ENCODE measurements at places on chromosomes 6 and 20. TPM values are rescaled to one million over a fixed set of nuclear protein-coding genes. Genes with fewer than 3 reads are reported as not detected.

- DNase-seq: no peak
Observed at GRCh38 chr20:19320005-19320404, 107.6 kb downstream of the SLC24A3 start.

The MUCL3 gene
- not detected for total RNA-seq

DNA sequence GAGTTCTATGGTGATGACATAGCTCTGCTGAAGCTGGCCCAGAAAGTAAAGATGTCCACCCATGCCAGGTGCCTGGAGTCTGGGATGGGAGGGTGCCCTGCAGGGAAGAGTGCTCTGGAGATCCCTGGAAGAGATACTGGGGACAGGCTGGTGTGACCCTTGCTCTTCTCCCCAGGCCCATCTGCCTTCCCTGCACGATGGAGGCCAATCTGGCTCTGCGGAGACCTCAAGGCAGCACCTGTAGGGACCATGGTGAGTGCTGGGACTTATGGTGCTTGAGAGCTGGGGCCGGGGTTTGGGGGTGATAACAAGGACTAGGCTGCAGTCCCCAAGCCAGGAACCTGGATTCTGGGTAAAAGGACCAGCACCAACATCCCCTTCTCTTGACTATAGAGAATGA, 2.2 kb upstream of the CFB start:
- no peak for DNase-seq

The TUBE1 gene
- 11.6 TPM for total RNA-seq

GRCh38 chr6:12007887-12008286, 4.2 kb upstream of the HIVEP1 start:
- DNase-seq: no peak

The RBBP9 gene
- 10.0 TPM for total RNA-seq

DNA sequence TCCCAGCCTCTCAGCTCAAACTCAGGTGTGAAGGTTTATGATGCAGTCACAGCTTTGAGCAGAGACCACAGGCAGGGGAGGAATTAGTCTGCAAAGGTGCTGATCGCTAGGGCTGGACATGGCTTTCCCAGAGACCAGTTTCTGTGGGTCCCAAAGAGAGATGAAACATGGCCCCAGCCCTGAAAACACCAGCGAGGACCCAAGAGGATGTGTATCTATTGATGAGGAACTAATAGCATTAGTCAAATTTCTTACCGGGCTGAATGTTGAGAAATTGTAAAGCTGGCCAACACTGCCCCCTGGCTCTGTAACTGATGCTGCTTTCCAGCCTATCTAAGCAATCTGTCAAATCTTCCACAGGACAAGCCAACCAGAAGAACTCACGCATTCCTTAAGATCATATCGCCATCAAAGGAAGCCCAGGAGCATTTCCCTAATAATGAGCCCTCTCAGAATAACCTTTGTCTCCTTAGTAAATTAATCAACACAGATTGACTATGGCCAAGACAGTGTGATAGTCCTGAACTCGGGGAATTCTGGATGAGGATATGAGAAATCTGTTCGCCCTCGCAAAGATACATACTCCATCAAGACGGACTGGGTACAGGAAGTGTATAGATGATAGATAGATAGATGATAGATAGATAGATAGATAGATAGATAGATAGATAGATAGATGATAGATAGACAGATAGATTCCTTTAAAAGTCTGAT, 7.8 kb upstream of the ACSS1 start:
- peak; percentile 79 for DNase-seq

DNA sequence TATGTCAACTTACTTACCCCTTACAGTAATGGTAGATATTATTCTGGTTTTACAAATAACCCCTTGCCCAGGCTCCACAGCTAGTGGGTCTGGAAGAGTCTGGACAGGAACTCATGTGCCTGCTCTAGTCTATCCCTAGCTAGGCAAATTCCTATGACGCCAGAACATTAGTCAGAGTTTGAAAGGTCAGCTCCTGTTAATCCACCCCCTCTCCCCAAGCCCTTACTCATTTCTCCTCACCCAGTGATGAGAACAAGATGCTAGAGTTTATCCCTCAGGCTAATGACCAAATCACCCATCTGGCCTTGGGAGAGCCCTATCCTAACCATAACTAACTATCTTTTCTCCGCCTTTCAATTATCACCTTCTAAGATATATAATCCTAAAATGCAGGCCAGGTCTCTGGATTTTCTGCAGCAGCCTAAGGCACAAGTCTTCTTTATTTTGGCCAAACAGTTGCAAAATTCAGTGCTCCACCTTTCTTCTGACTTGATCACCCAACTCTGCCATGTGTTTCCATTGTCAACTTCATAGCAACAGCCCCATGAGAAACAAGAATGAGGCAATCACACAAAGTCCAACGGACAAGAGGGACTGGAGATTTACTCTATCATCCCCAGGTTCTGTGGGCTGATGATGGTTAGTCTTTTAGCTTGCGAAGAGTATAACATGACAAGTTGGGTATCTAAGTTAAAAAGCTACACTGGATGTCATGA, 113.3 kb downstream of the TASP1 start:
- DNase-seq: no peak

GRCh38 chr6:157668009-157668401, 155.0 kb upstream of the SNX9 start:
- DNase-seq: no peak

- no peak for DNase-seq
Observed at GRCh38 chr6:160781298-160781697, 79.3 kb downstream of the PLG start.

GRCh38 chr6:120354452-120355098, 979.7 kb downstream of the TBC1D32 start:
- no peak for DNase-seq

GRCh38 chr20:58677808-58678207, 14.8 kb upstream of the NPEPL1 start:
- DNase-seq: no peak

The KIF16B gene
- total RNA-seq: 6.2 TPM

- DNase-seq: no peak
Observed at GRCh38 chr20:12883507-12883885, 125.3 kb upstream of the SPTLC3 start.

DNA sequence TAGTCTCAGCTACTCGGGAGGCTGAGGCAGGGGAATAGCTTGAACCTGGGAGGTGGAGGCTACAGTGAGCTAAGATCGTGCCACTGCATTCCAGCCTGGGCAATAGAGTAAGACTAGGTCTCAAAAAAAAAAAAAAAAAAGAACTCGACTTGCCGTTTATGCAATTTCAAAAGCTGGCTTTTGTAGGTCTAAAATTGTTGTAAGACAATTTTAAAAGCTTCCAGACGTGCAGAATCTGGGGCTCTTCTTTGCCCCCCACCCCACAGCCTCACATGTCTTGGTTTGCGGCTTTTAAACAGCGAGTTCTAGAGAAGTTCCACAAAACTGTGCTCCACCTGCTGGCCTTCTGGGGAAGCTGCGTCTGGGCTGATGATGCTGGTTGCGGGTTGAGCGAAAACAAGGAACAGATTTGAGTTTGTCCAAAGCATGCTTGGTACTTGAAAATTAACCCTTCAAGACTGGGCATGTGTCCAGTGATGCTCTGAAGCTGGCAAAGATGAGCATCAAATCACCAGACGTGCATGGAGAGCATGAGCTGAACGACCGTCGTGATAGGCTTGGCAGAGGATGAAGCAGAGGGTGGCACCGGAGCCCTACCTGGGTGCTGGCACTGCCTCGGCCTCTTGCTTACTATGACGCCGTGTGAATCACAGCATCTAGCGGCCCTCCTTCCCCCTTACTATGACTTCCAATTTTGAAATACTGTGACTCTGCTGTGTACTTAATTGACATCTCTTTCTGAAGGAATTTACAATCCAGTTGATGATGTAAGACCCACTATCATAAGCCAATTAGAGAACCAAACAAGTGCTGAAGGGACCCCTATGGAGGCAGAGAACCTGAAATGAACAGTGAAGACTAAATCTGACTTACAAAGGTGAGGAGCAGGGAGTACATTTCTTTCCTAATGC, 171.4 kb downstream of the GMPR start:
- DNase-seq: no peak

DNA sequence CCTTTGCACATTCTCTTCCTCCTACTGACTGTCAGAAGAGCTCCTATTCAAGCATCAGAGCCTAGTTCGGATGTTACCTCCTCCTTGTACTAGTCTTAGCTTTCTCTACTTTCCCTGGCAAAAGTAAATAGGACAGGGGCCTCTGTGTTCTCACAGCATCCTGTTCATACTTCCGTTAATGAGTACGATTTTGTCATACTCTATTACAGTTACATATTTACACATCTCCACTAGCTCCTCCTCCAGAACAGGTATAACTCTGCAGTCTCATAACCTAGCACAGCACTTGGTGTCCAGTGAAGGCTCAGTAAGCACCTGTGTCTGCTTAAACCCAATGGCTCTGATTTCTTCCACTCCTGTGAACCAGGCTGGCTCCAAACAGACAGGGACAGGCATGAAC, 7.0 kb downstream of the ELMO2 start:
- no peak for DNase-seq

DNA sequence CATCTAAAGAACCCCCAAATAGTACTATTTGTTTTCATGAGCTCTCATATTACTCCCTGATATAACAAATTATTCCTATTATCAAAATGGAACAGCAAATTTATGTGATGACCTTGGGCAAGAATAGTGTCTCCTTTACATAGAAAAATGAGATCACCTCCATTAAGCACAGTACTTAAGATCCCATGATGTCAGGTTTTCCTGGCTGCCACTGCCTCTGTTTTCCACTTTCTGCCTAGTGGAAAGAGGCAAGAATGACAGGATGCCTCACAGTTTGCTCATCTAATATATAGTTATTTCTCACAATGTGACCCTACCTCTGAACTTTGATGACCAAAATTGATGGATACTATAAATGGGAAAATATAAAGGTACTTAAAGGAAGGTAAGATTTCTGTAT, 260.1 kb upstream of the SGK1 start:
- no peak for DNase-seq

The KIAA0408 gene
- under 0.01 TPM for total RNA-seq

- no peak for DNase-seq
Observed at GRCh38 chr20:33423141-33423834, 20.3 kb downstream of the SNTA1 start.

The PCK1 gene
- not detected for total RNA-seq

GRCh38 chr6:56953597-56954402, 1.1 kb upstream of the BEND6 start:
- peak; percentile 27 for DNase-seq

GRCh38 chr6:10838794-10839333, 525 bp upstream of the MAK start:
- DNase-seq: no peak

- no peak for DNase-seq
Observed at GRCh38 chr6:111714416-111715270, 109.0 kb upstream of the TRAF3IP2 start.

The PI16 gene
- total RNA-seq: not detected

The HMGCLL1 gene
- not detected for total RNA-seq

- no peak for DNase-seq
Observed at GRCh38 chr6:169785566-169785965, 34.1 kb downstream of the ERMARD start.

- no peak for DNase-seq
Observed at GRCh38 chr6:28312939-28313338, 23.0 kb downstream of the ZSCAN31 start.

DNA sequence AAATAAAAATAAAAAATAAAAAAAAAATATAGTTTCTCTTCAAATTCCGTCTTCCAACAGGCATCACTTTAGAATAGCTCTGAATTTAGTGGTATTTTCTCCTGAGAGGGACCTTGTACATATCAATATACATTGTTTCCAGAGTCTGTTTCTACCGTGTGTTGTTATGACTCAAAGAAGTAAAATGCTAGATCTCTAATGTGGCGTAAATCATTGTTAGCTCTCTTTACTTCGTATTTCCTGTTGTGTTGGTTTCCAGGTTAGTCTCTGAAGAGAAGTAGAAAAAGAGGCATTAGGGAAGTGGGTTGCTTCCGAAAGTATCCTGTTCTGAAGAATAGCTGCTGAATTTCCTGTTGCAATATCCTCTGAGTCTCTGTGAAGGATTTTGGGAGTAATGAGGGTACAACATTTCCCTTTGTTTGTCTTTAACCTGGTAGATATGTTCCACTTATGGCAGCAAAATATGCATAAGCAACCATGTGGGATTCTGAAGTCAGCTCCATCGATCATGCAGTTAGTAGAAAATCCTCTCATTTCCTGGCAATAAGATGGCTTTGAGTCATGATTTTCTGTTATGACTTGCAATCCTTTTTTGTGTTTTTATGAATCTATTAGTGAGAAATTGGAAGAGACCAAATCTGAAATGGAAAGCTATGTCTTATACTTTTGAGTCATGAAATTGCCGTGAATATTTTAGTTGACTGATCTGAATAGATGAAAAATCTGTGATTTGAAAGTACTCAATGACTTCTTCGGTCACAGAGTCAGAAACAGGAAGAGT, 42.0 kb upstream of the MCHR2 start:
- DNase-seq: no peak

DNA sequence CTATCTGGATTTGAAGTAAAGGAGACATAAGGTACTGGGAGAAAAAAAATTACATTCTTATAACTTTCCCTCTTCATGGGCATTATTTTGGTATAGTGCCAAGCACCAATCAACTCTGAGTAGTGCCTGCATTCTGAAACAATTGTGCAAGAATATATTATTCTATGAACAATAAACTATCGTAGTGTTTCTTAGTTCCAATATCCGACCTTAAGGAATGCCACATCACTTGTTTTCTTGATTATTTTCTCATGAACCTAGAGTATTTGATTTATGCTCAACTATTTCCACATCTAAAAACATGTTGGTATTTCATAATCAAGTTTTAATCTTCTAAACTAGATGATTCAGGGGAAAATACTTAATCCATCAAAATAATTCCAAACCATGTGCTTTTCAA, 294.4 kb upstream of the TBX18 start:
- no peak for DNase-seq

DNA sequence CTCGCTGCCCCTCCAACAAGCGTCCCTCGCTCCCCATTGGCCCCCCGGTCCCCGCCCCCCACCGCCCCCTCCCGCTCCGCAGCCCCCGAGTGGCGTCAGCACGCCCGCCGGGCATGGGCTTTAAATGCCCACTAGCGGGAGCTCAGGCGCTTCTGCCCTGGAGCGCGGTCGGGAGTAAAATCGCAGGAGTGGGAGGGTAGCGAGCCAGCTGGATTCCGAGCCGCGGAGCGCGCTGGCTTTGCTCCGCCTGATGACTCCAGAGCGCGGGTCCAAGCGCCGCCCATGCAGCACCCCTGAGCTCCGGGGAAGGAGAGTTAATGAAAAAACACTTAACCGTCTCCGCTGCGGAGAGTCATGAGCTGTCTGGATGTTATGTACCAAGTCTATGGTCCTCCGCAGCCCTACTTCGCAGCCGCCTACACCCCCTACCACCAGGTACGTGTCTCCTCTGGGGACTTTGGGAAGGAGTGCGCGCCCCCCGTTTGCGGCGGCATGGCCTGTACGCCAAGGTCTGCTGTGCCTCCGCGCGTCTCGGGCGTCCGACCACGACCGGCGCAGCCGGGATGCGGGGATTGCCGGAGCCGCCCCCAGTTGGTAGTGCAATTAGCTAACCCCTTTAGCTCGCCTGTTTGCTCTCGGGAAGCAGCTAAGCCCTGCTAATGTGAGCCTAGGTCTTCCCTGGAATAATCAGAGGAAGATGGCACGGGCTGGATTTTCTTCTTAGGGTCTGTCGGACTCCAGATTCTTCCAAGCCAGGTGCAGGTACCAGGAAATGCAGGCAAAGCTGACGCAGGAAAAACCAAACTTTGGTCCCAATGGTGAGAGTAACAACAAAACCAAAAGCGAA, at the start of gene VGLL2:
VGLL2 (plus strand) TSS at position 149 of the 847 bp plus-strand sequence; CDS start at position 355, 206 bp downstream.
- DNase-seq: peak; percentile 38

GRCh38 chr6:14972379-14973067, 273.3 kb upstream of the JARID2 start:
- no peak for DNase-seq

GRCh38 chr6:5143634-5144311, 58.6 kb downstream of the PPP1R3G start:
- peak; percentile 77 for DNase-seq
